Stimulated activated CD4-positive, alpha-beta T cell treated with anti-CD3 and anti-CD28 coated beads, Interleukin-12 subunit alpha, Interleukin-12 subunit beta, amount 100 ng/mL, for 4 hours (primary cell): ENCODE measurements at places on chromosomes 16 and 17.

GRCh38 chr17:61669522-61669921, 78.5 kb upstream of the NACA2 start:
- no peak for DNase-seq

DNA sequence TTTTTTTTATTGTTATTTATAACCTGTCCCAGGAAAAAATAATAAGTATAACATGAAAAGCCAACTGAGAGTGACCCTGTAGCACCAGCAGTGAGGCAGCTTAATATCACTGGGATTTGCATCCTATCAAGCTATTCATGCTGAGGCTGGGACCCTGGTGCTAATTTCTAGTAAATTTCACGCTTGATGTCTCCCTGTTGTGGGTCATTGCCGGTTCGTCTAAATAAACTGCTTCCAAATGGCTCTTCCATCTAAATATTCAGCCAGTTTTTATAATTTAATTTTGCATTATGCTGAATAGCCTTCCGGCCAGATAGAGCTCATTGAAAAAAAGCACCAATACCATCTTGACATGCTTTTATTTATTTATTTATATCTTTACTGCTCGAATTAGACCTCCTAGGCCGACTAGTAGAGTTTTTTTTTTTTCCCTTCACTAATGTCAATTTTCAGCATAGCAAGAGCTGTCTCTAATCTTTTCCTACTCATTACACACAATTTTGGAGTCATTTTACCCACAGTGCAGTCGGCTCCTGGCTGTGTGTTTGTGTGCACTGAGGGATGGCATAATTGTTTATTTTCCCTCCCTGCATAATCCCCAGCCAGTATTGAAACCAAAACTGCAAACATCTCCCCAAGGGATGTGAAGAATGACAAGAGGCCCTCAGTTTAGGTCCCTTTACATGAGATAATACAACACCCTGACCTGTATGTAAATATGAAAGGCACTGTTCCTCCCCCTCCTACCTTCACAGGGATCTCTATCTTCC, 168.8 kb downstream of the AATF start:
- no peak for DNase-seq

DNA sequence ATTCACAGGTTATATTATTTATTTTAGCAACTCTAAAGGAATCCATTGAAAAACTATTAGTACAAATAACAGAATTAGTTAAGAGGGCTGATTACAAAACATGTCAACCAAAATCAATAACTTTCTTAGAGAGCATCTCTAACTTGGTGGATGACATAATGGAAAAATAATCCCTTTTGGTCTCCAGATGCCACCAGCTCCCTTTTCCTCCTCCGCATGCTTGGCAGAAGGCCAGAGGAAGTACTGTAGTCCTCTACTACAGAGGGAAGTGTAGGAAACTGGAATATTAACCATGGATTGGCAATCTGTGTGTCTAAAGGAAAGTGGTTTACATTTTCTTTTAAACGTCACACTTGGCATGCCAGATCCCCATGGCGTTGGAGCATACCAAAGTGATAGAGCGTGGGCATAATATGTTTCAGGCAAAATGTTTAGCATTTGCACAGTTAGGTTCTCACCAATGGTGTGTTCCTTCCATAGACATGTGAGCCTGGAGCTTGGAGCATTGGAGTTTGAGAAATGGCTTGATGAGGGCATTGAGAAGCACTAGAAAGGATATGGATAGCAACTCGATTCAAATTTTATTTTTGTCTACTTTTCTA, 106.3 kb downstream of the PRKCB start:
- DNase-seq, result no peak

DNA sequence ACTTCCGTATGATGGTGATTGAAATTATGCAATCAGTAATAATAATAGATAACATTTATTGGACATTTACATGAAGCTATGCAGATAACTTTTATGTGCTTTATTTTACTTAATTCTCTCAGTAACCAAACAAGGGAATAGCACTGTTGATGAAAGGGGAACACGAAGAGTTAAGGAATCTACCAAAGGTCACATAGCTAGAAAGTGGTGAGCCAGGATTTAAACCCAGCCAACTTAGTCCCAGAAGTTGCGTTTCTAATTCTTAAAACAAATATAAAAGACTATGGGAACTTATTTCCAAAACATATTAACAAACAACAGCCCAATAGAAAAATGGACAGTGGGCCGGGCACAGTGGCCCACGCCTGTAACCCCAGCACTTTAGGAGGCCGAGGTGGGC, 9.7 kb downstream of the SPNS3 start:
- no peak for DNase-seq

DNA sequence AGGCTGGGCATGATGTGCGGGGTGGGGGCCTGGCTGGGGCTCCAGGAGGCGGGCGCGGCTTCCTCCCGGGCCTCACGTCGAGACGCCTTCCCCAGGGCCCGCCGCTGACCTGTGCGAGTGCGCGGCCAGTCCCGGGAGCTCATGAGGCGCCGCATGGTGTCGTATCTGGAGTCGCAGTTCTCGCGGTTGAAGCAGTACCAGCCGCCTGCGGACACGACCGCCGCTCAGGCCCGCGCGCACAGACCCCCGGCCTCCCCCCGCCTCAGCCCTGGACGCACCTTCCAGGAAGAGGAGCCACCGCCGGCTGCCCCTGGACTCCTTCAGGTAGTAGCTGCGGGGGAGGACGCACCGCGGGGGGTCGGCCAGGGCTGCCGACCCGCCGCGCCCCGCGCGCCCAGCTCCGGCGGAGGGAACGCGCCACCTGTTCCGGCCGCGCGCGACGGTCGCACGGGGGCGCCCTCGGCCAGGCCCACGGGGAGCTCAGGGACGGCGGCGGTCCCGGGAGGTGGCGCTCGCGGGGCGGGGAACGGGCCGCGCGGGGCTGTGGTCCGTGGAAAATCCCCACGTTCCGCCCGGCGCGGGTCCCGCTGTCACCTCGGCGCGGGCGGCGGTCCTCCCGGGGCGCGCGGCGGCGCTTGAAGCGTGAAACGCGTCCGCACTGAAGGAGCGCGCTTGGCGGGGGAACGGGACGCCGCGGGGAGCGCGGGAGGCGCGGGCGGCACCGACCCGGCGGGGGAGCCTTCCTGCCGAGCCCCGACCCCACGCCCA, 1.4 kb downstream of the NOTUM start:
- DNase-seq, result peak; percentile 83
